ENCODE measurements at places on chromosomes 3 and 15. TPM values are rescaled to one million over a fixed set of nuclear protein-coding genes. Genes with fewer than 3 reads are reported as not detected.

DNA sequence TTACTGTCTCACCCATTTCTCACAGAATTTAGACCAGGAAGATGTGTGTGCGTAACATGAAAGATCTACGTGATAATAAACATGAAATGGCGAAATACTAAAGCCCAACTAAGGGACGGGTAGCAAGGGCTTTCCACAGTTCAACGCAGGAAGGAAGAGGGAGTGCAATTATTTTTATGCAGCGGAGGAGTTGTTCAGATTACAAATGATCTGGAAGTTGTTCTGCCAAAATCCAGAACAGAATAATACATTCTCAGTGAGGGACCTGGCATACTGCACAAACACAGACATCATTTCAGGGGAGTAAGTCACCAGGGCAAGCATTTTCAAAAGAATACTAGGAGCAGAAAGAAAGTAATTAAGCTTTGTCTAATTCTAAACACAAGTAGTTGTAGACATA, 133.6 kb upstream of the RAP2B start:
- no peak for DNase-seq

- DNase-seq, result no peak
These were observed 314.5 kb downstream of the TIGIT start for GRCh38 chr3:114608293-114608692.

DNA sequence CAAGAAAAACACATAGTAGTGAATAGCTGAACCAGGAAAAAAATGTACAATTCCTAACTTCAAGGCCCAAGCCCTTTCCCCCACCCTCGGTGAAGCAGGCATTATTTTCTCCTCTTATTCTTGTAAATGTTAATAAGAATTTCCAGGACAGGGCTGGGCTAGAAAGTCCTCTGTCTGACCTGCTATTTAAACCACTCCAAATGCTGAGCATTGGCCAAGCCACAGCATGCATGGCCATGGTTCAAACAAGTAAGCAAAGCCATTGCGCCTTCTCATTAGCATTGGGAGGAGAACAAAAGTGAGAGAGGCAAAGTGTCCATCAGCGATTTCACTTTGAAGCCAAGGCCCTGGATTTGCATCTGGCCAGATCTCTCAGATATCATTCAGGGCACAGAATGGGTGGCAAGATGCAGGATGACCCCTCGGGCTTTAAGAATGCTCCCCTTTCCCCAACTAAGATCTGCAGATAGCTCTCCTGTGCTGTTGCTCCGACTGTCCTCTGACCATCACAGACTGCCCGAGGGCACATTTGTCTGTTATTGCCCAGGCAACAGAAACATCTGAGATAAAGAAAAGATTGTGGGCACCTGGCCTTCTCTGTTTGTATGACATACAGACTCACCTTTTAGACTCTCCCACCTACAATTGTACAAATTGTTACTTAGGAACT, 46.3 kb downstream of the CEMIP start:
- DNase-seq, result no peak

COL6A5 gene
- total RNA-seq, result not detected

VILL gene
- 5.0 TPM for total RNA-seq

EIF5A2 gene
- 6.1 TPM for total RNA-seq

ACAA1 gene
- 15.7 TPM for total RNA-seq
